ENCODE measurements at places on chromosomes 12 and 14.

GRCh38 chr14:39558525-39558924 is 126.3 kb upstream of the FBXO33 start:
- no peak for DNase-seq

GRCh38 chr12:69961246-69961645 is 136.2 kb downstream of the MYRFL start:
- no peak for DNase-seq

DNA sequence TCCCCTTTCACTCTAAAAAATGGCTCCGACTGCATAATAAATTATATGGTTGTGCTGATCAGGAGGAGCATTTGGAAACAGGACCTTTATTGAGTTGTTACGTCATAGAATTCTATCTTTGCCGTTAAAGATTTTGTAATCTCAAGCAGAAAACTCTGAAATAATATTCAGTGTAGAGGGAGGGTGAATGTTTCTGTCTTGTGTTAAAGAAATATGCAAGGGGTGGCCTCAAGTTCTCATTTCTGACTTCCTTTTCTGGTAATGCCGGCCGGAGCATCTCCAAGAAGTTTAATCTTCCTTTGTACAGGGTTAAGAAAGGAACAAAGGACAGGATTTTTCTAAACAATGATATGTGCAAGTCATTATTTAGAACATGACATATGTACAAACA is 165.1 kb downstream of the SLC38A4 start:
- peak; percentile 76 for DNase-seq

DNA sequence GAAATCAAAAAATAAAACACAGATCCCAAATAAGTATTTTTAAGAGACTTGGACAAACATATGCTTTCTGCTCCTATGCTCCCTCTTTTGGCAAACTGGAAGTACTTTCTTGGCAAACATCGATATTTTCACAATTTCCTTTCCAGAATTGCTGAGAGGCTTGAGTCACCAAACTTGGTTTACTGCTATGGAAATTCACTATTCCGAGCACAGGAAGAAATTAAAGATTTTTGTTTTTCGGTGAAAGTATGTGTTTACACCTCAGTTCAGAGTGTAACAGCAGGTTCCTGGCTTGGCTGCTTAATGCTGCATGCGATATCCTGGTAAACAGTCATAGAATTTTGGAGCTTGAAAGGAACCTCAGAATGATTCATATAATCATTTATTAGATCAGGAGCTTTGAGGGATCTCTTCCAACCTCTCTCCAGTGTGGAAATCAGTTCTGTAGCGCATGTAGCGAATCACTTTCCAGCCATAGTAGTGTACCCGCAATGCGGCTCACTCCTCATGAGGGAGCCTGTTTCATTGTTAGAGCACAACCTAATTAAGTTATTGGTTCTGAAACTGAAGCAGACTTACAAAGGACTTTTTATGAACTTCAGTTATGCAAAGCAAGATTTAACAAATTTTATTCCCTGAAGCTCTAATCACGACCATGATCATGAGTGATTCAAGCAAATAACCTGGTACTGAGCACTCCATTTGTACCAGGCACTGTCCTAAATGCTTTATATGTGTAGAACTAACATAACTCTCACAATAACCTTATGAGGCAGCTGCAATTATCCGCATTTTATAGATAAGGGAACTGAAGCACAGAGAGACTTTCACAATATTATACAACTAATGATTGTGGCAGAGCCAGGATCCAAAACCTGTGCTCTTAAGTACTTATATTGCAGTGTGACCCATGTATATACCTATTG is 56.4 kb upstream of the ATP2A2 start:
- DNase-seq, result peak; percentile 46

DNA sequence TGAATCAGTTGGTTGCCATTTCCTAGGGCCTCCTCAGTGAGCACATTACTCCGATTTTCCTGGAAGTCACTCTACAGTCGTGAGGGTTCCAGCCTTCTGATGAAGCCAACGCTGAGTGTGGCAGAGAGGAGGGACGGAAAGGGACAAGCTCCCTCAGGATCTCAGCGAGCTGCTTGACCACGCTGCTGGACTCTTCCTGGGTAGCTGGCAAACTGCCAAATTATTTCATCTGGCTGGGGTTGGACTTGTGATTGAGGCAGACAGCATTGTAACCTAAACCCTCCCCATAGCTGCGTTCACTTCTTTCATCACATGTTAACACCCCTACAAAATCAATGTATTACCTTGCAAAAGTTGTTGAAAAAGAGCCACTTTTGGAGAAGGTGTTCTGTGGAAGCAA is 69.6 kb upstream of the CHST11 start:
- no peak for DNase-seq
